ENCODE measurements at places on chromosomes 3 and 15.

DNA sequence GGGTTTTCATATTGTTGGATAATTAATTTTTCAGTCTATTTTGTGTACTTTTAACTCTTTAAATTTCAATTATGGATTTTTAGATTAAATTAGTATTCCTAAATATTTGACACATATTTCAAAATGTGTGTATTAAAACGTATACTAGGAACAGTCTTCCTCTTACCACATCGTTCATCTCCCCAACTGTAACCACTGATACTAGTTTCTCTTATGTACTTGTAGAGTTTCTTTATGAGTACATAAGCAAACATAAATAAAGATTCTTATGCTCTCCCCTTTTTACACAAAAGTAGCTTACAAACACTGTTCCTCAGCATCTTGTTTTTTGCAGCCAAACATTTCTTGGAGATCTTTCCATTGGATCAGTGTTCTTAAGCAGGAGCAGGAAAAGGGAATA is 45.9 kb downstream of the CMSS1 start:
- DNase-seq: no peak

GRCh38 chr3:129000742-129001100 is 383 bp upstream of the EFCC1 start:
- DNase-seq: no peak

GRCh38 chr3:174810254-174810653 is 48.9 kb upstream of the NAALADL2 start:
- DNase-seq: no peak

DNA sequence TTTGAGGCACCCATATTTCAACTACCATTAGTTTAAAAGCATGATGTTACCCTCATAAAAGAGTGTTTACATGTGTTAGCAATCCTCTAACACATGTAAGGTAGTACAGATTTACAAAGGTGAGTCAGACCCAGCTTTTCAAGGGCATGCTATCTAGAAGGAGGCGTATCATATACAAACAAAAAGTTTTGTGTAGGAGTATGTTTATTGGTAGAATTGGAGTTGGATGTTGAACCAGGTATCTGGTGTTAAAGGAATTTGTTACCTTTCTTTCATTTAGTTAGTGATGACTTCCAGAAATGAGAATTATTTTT is 2.4 kb downstream of the HACD3 start:
- no peak for DNase-seq

- DNase-seq: no peak
Measured at GRCh38 chr3:43372809-43373559, 86.6 kb downstream of the SNRK start.

GRCh38 chr3:27310688-27311087 is 58.5 kb downstream of the NEK10 start:
- no peak for DNase-seq

DNA sequence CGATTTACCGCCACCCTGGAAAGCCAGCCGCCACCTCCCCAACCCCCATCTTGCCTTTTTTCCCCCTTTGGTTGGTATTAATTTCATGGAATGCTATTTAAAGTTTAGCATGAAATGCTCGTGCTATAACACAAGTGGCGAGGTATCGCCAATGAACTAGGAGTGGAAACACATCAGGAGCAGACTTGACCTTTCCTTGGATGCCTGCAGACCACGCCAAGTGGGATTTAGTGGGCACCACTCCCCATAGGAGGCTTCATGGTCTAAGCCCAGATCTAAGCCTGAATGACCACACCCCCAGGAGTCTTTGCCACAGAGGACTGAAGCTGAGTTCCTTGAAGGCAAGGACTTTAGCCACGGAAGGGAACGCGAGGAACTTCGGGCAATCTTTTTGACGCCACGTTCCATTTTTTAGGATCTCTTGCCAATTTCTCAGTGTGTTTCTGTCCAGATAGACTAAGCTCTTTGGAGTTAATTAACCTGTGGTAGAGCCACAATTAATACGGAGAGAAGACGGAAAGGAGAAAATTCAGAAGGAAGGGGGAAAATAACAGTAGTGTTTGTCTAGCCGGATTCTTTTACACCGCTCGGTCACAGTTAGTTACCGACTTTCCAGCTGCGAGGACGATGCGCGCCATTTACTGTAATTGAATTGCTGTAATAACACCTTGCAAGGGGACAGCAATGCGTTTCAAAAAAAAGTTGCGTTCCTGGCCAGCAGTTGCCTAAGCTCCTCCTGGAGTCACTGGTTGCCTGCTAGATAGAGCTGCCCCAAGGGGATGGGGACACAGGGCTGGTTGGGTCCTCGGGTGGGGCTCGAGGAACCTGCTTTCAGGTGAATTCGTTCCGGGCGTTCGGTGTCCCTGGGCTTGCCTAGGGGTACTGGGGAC is 37.1 kb downstream of the NR2F2 start:
- no peak for DNase-seq

- DNase-seq: peak; percentile 62
Measured at GRCh38 chr3:98343647-98344507, 9.8 kb upstream of the OR5K4 start.

- no peak for DNase-seq
Measured at GRCh38 chr3:30638685-30639412, 32.4 kb downstream of the TGFBR2 start.

- no peak for DNase-seq
Measured at GRCh38 chr3:79006077-79006476, 761.7 kb downstream of the ROBO1 start.
